H9 (cell line): ENCODE measurements at places on chromosomes 1 and 21. TPM values are rescaled to one million over a fixed set of nuclear protein-coding genes. Genes with fewer than 3 reads are reported as not detected.

GRCh38 chr21:44757731-44758130 is 43.9 kb downstream of the UBE2G2 start:
- peak; percentile 15 for DNase-seq

- DNase-seq: no peak
Observed at GRCh38 chr1:161083748-161084596, 5.4 kb downstream of the NECTIN4 start.

Gene FMO5
- total RNA-seq: 0.61 and 0.72 TPM in 2 replicates

GRCh38 chr1:94803106-94803505 is 17.1 kb upstream of the SLC44A3 start:
- DNase-seq: no peak

Gene RAB3B
- 28.5 and 30.6 TPM in 2 replicates for total RNA-seq

GRCh38 chr1:83530506-83530905 is 468.4 kb downstream of the TTLL7 start:
- no peak for DNase-seq
